ENCODE measurements at places on chromosomes 6 and 20. TPM values are rescaled to one million over a fixed set of nuclear protein-coding genes. Genes with fewer than 3 reads are reported as not detected.

DNA sequence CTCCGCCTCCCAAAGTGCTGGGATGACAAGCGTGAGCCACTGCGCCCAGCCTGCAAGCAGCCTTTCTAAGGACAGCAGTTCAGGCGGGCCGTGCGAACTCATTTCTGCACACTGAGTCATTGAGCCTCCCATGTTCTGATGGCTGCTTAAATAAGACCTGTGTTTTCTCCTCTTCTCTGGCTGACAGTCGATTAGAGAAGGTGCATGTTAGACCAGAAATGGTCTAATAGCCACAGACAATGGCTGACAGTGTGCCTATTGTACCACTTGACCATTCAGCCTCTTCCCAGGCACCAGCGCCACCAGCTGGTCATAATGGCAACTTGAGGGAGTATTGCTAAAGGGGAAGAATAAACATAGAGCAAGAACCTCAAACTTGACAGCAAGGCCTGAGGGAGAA is 6.2 kb downstream of the CST11 start:
- DNase-seq = peak; percentile 47

Gene CEP162
- total RNA-seq = 21.4 TPM

GRCh38 chr6:161137839-161138542 is 135.9 kb downstream of the AGPAT4 start:
- DNase-seq = no peak

DNA sequence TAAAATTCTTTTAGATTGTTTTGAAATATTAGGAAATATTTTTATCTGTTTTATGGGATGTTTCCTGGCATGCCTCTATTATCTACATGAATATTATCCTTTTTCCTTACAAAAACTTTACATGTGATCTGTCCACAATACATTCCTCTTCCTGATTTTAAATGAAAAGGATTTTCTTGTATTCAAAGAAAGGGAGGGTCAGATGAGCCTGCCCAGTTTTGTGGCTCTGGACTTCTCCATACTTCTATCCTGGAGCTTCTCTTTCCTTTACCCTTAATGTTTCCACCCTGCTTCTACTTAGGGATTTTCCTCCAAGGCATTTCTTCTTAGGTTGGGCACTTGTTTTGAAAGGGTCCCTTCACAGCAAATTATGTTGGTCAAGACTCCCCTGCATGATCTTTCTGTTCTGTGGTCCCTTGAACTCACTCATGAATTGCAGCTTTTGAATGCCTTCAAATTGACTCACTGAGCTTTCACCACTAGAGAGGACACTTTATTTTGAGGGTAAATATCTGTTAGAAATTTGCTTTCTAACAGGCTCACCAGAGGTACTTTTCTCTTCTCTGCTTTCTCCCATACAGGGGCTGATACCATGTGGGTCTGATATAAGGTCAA is 104.9 kb downstream of the CENPW start:
- peak; percentile 14 for DNase-seq

DNA sequence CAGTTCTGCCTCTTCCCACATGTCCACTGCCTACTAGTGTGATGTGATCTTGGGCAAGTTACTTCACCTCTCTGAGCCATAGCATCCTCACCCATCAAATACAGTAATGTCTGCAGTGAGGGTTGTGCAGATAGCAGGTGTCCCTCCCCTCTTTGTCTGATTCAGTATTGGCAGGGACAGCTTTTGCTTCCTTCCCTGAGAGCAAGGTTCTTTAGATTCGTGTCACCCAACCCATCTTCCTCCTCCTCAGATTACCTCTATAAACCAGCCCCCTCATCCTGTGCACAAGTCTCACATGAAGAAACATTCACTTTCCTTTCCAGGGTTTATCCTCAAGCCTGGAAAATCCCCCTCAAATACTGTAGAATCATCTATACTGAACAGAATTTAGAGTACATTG is 15.4 kb downstream of the ACTR5 start:
- no peak for DNase-seq

Gene DSP
- 4.3 TPM for total RNA-seq

Data from fibroblast of the aortic adventitia (primary cell).